ENCODE measurements at places on chromosomes 2 and 18.

GRCh38 chr2:238998801-238999200 lies 150.9 kb downstream of the TWIST2 start:
- DNase-seq: no peak

GRCh38 chr18:41999751-42000150 lies 44.7 kb downstream of the PIK3C3 start:
- DNase-seq: no peak

DNA sequence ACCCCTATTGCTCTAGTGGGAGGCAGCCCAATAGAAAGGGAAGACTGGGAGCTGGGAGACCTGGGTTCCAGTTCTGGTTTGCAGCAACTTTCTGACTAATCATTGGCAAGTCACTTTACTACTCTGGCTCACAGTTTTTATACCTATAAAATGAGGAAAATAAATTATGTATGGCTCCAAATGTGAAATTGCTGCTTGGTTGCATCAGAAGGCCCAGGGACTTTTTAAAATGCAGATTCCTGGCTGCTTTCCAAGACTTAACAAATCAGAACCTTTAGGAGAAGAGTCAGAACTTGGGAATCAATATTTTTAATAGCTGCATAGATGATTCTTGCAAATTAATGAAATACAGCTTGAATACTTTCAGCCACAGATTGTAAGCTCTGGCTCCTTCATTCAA lies 943.9 kb downstream of the EPHA4 start:
- no peak for DNase-seq

- no peak for DNase-seq
Measured at GRCh38 chr2:236047886-236048540, 120.2 kb downstream of the GBX2 start.

DNA sequence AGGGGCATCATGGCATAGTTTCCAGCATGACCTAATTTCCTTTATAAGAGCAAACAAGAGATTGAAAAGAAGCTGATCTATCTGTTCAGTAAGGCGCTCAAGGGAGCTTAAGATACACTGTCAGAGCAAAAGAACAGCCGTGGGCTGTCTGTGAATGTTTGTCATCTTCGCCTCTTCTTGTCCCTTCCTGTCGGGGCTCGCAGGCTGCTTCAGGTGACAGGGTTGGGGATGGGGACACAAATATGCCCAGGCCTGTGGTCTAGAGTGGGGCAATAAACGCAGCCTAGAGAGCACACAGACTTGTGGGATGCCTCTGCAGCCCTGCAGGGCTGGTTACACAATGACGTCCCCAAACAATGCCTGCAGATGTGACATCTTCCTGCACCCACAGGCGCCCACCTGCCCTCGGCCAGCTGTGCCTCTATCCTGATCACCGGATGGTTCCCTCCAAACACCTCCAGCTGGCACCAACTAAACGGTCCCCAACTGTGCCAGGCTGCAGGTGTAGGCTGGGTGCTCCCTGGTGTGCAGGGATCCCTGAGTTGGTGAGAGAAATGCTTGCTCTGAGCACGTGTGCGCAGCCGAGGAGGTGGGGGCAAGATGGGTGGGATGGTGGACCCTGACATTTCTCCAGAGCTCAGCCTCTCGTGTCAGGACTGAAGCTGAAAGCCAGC lies 72.8 kb downstream of the EDAR start:
- DNase-seq: peak; percentile 42

- no peak for DNase-seq
Measured at GRCh38 chr2:117801826-117802225, 12.7 kb upstream of the DDX18 start.

- no peak for DNase-seq
Measured at GRCh38 chr18:26650310-26651268, 102.2 kb upstream of the KCTD1 start.

GRCh38 chr2:117523267-117523666 lies 291.2 kb upstream of the DDX18 start:
- DNase-seq: peak; percentile 94

- DNase-seq: no peak
Measured at GRCh38 chr2:164839914-164840457, 1.6 kb downstream of the COBLL1 start.

Measured in RPMI8226 (cell line).